ENCODE measurements at places on chromosomes 16 and 17.

DNA sequence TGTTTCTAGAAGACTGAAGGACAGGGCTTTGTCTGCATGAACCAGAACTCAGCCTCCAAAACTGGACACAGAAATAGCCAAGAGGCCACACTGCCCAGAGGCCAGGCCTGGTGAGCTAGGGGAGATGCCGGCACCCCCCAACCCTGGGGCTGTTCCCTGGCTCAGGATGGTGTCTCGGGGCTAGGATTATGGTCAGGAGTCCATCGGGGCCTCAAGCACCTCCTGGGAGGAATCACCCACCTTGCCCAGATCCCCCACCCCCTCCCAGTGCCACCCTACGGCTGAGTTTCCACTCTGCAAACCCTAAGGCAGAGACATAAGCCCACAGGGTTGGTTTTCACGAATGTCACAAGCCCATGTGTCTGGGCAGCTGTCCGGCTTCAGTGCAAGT is 37.2 kb downstream of the SLC7A5 start:
- DNase-seq, result no peak

GRCh38 chr17:39219647-39220154 is 6.0 kb downstream of the STAC2 start:
- DNase-seq, result no peak

- DNase-seq, result no peak
These were observed 43.2 kb upstream of the FA2H start for GRCh38 chr16:74817851-74818250.

DNA sequence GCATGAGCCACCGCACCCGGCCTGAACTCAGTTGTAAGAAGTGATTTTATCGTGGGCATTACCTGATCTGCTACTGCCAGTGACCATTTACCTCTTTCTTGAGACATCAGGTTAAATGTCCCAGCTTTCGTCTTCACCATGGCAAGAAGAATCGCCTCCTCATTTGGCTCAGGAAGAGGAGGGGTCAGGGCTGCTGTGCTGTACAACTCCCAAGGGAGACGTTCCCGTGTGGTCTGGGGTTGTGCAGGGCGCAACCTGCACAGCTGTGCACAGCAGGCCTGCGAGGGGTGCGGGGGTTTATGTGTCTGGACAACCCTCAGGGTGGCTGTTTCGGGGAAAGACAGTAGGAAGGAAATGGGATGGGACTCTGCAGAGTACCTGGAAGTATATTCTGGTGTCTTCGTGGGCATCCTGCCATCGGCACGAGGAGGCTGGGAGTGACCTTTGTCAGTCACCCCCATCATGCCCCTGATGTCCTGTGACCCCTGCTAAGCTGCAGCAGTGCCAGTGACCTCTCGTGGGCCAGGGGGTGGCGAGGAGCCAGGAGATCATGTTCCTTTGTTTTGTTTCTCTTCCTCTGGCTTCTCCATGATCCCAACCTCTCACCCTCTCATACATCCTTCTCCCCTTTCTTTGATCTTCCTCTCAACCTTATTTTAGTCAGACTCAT is 27.3 kb downstream of the CIBAR2 start:
- DNase-seq, result no peak

Data from B cell (primary cell).